Neuronal stem cell (in vitro differentiated cells): ENCODE measurements at places on chromosomes 1 and 21.

GRCh38 chr1:85488126-85488525 lies 23.2 kb upstream of the DDAH1 start:
- DNase-seq = no peak

- DNase-seq = no peak
Measured at GRCh38 chr1:239655023-239655422, 268.7 kb downstream of the CHRM3 start.

DNA sequence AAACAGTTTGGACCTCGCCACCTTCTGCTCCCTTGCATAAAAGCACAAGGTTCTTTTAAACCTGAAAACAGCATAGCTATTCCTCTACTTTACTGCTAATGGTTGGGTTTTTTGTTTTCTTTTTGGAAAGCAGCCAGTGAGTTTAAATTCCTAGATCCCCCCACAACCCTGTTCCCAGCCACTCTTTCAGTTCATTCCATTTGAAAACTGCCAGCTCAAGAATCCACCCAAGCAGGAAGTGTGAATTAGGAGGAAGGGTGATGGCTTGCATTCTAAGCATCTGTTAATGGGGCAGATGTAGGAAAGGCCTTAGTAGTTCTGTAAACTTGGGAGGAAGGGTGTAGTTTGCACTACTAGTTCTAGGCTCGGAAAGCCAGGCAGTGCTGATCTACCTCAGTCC lies 172.9 kb upstream of the HOOK1 start:
- DNase-seq = no peak

GRCh38 chr1:18814425-18814824 lies 45.0 kb downstream of the TAS1R2 start:
- no peak for DNase-seq

DNA sequence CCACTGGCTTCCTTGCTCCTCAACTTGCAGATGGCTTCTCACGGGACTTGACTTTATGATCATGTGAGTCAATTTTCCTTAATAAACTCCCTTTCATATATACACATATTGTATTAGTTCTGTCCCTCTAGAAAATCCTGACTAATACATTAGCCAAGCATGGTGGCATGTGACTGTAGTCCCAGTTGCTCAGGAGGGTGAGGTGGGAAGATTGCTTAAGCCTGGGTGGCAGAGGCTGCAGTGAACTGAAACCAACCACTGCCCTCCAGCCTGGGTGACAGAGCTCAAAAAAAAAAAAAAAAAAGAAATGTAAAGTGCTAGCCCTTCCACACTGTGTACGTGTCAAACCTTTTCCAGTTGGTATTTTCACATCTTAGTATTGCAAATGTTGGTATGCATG lies 857.0 kb downstream of the LTN1 start:
- no peak for DNase-seq

- DNase-seq = no peak
Measured at GRCh38 chr1:184811439-184812111, 56.9 kb upstream of the EDEM3 start.

- DNase-seq = no peak
Measured at GRCh38 chr21:34640858-34641257, 25.9 kb upstream of the RCAN1 start.

DNA sequence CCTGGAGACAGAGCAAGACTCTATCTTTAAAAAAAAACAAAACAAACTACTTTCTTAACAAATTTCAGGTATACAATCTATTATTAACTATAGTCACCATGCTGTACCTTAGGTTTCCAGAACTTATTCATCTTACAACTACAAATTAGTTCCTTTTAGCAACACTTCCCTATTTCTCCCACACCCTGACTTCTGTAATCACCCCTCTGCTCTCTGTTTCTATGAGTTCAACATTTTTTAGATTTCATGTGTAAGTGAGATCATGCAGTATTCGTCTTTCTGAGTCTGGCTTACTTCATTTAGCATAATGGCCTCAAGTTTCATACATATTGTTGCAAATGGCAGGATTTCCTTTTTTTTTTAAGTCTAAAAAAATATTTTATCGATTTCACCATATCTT lies 77.9 kb upstream of the LPGAT1 start:
- no peak for DNase-seq

- no peak for DNase-seq
Measured at GRCh38 chr1:48678710-48679505, 97.8 kb downstream of the BEND5 start.

DNA sequence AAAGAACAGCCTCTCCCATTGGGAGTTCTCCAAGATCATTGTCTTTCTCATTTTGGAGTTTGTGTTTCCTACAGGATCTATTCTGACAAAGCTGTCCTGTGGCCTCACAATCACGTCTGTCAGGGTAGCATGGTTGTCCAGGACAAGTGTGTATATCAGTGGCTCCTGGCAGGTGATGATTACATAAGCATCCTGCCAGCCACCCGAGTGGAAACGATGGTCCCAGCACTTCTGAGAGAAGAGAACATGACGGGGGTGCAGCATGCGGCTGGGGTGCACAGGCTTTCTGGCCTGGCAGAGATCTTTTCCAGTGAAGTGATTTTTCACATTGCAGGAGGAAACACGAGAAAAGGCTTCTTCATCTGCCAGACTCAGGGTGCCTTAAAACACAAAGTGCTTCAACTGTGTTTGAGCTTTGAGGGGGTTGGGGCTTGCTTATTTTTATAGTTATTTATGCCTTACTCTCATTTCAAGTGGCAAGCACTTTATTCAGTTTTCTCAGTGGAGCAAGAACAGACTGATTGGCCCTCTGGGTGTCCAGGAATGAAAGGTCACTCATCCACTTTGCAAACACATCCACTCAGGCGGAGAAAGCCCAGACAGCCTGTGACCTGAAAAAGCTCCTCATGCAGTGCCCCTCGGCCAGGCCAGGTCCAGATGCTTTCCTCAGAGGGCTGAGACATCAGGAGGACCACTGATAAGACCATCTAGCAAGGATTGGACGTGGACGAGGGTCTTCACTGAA lies 186.0 kb downstream of the DUSP10 start:
- DNase-seq = no peak

DNA sequence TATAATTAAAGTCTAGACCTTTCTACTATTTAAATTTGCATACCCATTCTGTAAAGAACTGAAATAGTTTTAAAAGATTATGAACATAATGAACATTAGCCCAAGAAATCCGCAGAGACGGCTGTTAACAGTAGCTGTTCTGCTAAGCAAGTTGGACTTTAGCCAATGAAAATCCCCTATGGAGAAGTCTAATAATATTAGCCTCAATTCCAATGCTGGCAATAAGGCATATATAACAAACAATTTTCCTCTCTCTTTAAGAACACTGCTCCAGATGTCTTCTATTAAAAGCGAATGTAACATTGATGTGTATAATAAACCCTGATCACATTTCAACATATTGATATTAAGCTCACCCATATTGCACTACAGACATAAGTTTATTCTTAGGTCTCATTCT lies 221.3 kb upstream of the KCTD3 start:
- no peak for DNase-seq

- no peak for DNase-seq
Measured at GRCh38 chr1:78047106-78047505, 1.3 kb downstream of the GIPC2 start.

- no peak for DNase-seq
Measured at GRCh38 chr1:27658951-27659496, 13.0 kb downstream of the IFI6 start.

GRCh38 chr21:28817871-28818270 lies 174.8 kb downstream of the LTN1 start:
- DNase-seq = no peak

DNA sequence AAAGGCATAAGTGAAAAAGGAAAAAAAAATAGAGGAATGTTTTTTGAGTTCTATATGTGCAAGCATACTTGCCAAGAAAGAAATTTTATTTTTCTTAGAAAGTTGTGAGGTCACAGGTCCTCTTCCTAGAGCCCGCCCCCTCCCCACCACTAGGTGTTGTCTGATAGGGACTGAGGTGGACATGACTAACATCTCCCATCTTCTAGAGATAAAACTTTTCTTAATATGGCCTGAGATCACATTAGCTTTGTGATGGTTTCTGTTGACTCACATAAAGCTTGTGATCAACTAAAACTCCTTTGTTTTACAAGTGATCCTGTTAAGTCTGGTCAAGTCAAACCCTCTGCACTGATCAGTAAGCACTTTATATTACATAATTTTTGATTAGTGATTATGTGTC lies 33.4 kb upstream of the CITED4 start:
- DNase-seq = no peak

DNA sequence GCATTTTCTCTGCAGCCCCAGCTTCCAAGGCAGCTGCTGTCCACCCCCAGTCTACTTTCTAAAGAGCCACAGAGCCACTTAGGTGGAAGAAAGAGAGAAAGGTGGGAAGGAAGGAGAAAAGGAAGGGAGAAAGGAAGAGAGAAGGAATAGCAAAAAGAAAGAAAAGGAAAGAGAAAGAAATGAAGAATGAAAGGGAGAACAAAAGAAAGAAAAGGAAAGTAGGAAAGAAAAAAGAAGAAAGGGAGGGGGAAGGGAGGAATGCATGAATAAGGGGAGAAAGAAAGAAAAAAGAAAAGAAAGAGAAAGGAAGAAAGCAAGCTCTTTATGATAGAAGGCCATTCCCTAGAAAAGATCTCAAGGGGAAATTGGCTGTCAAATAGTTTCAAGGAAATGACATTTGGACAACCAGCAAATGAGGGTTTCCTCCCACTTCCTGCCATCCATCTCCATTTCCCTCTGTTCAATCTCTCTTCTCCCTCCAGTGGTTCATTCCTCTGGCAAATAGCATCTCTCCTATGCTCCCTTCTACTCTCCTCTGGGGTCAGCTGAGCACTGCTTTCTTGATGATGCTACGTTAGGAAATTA lies 3.4 kb upstream of the CSF1 start:
- DNase-seq = no peak

DNA sequence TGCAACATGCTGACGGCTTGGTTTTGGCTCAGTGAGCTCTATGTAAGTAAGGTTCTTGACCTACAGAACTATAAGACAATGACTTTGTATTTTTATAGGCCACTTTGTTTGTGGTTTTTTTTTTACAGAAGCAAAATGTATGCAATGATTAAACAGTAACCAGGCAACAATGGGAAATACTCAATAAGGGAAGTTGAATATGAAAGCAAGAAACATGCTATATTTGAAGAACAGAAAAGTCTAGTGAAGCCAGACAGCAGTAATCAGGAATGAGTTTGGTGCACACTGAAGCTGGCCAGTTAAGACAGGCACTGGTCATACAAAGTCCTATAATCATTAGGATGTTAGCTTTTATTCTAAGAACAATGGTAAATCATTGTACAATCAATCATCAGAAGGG lies 1926.8 kb downstream of the NCAM2 start:
- no peak for DNase-seq

DNA sequence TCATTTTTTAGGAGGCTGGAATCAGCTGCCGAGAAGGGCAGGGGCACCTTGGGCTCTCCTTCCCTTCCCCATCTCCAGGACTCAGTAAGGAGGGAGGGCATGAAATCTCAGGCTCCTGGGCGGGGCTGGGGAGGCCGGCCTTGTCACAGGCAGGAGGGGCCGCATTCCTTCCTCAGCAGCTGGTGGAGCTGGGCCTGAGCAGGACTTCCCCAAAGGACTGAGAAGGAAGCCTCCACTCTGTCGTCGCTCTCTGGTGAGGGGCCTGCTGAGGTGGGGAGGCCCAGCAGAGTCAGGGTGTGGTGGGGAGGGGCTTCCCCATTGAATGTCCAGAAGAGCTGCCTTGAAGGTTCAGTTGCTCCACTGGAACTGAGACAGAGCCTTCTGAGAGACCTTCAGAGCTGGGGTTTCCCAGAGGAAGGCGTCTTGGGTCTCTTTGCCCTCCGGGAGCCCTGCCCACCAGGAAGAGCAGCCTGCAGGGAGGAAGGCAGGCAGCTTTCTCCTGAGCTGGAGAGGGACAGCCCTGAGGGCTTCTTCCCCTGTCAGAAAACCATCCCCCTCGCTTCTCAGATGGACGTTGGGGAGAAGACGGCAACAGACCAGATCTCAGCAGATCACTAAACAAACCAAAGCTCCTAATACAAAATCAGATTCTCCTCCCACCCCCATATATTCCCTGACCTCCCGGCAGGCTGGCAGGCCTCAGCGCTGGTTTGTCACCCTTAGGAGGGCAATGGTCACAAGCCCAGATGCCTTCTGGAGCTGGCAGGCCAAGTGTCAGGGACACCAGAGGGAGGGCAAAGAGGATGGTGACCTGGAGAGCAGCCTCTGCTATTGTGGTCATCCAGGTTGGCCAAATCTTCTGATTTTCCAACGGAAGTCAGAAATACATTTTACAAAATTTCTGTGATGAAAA lies 10.7 kb downstream of the KCNA10 start:
- no peak for DNase-seq

DNA sequence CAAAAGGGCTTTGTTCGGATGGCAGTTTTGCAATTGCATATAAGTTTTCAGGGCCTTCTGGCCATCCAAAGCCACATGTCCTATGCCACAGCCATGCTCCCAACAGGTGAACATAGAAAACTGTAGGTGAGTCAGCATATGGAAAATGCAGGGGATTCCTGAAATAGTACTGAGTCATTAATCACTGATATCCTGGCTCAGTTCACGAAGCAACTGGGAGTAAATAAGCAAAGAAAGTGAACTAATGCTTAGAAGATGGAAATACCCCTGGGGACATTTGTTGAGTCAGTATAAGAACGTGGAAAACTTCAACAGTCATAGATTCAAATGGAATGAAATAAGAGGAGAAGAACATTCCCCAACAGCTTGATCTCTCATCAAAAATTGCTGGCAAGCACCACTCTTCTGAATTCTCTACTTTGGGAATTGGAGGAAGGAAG lies 148.9 kb upstream of the RUNX1 start:
- no peak for DNase-seq

GRCh38 chr1:110312188-110313121 lies 26.7 kb upstream of the RBM15 start:
- DNase-seq = peak; percentile 71

DNA sequence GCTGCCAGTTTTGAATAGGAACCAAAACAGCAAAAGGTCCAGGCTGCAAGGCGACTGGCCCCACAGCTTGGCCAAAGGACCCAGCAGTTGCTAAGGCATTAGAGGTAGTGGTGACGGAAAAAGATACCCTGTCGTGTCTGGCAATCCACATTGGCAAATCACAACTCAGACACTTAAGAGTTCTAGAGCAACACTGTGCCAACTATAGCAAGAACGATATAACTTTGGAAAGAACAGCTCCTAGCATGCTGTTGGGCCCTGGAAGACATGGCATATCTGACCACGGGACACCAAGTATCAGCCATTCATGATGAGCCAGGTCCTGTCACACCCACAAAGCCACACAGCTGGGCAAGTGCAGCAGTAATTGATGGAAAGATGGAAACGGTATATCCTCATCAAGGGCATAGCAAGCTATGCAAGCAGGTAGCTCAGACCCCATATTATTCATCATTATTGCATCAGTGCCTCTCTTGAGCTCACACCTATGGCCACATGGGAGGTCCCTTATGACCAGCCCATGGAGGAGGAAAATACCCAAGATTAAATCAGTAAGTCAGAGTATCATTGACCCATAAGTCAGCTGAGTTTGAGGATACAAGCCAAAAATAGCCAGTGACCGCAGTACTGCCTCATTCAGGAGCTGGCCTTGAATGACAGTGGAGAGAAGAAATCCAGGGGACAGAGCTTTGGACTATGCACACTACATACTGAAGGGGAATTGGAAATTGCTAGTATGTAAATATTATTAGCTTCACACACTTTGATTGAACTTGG lies 221.2 kb downstream of the SETD4 start:
- DNase-seq = no peak
